ENCODE measurements at places on chromosomes 5 and 9. TPM values are rescaled to one million over a fixed set of nuclear protein-coding genes. Genes with fewer than 3 reads are reported as not detected.

CDC42SE2 gene
- 21.4 TPM for polyA plus RNA-seq

PCDHB3 gene
- 0.32 TPM for polyA plus RNA-seq

OR1J2 gene
- polyA plus RNA-seq, result not detected

CCL27 gene
- polyA plus RNA-seq, result 0.10 TPM

PFDN1 gene
- polyA plus RNA-seq, result 97.5 TPM

DDX4 gene
- polyA plus RNA-seq, result not detected

Measured in adrenal gland (tissue), 19 donors.